ENCODE measurements at places on chromosomes 13 and 19.

DNA sequence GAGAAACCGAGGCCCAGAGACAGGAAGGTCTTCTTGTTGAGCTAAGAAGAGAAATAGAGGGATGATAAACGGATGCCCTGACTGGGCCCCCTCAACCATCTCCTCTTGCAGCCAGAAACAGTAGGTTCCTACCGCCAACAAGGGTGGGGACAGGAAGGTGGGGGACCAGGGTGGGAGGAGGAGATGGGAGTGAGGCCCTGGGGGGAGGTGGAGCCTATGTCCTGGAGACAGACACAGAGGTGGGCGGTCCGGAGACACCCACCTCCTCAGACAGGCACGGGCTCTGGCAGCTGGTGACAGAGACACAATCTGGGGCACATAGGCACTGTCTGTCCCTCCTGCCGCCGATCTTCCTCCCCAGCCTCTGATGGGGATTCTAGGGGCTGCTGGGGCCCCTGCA lies 16.9 kb downstream of the GADD45B start:
- DNase-seq = no peak

- no peak for DNase-seq
Observed at GRCh38 chr19:15427350-15427700, 8.5 kb upstream of the AKAP8L start.

- DNase-seq = no peak
Observed at GRCh38 chr13:66076417-66076816, 1153.7 kb downstream of the PCDH9 start.

DNA sequence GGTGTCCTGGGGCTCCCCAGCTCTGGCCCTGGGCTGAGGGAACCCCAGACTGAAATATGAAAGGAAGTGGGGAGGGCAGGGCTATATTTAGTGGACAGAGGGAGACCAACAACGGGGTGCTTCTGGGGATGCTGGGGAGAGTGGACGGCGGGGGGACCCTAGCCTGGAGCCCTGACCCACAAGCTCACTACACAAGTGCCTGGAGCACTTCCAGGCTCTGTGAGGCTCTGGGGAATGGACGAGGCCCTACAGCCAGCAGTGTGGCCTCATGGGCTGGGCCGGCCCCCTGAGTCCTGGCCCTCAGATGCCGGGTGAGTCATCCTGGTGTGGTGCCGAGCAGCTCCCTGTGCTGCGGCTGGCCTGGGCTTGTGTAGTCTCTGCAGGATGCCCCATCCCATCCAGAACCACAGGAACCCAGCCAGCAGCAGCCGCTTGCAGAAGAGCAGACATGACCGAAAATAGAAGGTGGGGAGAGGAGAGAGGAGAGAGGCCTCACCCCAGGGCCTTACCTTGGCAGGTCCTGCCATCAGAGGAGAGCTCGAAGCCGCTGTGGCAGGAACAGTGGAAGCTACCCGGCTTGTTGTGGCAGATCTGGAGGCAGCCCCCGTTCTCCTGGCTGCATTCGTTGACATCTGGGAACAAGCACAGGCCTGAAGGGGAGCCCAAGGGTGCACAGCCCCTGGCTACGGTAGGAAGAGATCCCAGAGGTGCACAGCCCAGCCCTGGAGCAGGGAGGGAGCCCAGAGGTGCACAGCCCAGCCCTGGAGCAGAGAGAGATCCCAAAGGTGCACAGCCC lies 26.1 kb downstream of the GAS6 start:
- DNase-seq = peak; percentile 58

DNA sequence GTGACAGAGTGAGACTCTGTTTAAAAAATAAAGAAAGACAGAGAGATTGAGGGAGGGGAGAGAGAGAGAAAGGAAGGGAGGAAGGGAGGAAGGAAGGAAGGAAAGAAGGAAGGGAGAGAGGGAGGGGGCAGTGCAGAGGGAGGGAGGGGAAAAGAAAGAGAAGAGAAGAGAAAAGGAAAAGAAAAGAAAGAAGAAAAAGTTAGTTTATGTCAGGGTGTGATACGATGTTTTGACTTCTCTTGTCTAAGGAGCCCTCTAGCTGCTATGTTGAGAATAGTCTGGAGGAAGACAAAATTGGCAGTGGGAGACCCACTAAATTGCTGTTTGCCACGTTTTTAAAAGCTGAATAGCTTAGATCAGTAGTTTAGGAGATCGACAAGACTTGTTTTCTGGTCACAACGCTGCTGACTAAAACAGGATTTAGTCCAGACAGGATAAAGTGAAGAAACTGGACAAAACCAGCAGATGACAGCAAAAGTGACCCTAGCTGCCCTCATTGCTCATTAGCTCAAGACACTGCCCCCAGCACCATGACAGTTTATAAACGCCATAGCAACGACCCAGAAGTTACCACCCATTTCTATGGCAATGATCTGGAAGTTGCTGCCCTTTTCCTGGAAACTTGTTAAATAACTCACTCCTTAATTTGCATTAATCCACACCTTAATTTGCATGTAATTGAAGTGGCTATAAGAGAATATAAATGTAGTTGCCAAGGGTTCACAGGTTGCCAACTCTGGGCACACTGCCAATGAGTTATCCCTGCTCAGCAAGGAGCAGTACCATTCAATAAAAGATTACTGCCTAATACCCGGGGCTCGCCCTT lies 11.1 kb downstream of the TEX101 start:
- peak; percentile 30 for DNase-seq

DNA sequence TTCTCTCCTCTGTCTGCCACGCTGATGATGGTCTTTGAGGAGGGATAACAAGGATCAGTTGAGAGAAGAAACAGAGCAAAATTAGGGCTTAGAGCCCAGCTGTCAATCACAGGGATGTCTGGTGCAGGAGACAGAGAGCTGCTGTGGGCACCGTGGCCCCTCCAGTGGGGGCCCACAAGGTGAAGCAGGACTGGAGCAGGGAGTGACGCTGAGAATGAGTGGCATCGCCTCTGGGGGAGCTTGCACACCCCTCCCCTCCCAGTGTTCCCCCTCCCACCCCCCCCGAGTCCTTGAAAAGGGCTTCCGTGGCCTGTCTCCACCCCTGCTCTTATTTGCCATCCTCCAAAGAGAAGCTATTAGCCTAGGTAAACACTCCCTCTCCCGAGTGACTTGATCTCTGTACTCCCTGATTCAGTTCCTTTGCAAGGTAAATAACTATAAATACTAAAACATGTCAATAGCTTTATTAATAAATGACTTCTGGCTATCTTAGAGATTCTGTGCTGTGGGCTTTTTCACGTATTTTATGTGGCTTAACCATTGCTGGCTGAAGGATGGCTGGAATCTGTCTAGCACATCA lies 440.0 kb downstream of the ZNF536 start:
- no peak for DNase-seq

GRCh38 chr13:39684531-39685137 lies 29.2 kb downstream of the COG6 start:
- DNase-seq = peak; percentile 8

- DNase-seq = no peak
Observed at GRCh38 chr19:41323023-41323422, 13.1 kb downstream of the CCDC97 start.

DNA sequence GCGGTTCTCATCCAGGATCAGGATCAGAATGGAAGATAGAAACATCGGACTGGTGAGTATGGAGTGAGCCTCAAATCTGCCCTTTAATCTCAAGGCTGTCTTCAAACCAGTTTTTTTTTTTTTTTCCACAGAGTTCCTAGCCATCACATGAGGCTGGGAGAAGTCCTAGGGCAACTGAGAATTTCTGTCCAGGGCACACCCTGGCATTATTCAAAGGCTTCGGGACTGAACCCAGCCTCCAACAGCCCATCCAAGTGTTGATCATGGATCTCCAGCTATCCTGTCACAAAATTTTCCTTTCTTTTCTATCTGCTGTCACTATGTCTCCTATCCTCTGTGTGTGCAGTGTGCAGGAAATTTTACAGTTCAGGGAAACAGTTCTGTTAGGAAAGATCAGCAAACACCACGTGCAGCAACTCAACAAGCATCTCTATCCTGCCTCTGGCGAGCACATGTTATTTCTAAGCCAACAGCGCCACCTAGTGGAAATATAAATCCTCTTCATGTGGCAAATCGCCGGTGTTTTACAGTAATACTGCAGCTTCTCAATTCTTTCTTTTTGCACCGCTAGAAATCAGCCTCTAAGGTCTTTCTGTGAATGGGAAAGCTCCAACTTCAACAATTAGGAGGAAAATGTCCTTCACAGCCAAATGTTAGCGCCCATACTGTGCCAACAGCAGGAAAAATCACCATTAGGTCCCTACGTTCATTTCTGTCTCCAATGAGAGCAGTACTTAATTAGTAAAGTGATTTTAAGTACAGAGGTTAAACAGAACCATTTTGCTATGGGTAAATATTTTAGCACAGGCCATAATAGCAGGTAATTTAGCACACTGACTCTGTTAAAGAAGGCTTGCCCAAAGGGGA lies 21.4 kb upstream of the ZNF181 start:
- peak; percentile 69 for DNase-seq

- no peak for DNase-seq
Observed at GRCh38 chr19:18514800-18515682, 6.8 kb downstream of the ELL start.

DNA sequence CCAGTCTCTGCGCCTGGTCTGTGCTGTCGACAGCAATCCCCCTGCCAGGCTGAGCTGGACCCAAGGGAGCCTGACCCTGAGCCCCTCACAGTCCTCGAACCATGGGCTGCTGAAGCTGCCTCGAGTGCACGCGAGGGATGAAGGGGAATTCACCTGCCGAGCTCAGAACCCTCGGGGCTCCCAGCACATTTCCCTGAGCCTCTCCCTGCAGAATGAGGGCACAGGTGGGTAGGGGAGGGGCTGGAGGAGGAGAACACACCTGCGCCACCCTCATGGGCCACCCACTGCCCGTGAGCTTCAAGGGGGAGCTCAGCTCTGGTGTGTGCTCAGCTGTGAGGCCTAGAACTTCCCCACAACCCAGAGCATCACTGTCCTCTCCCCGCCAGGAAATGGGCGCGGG lies 38.6 kb upstream of the CD33 start:
- no peak for DNase-seq

- no peak for DNase-seq
Observed at GRCh38 chr13:28685892-28686291, 27.0 kb downstream of the POMP start.
